Cardiac septum (tissue), 1 donor: ENCODE measurements at places on chromosomes 1 and 21. TPM values are rescaled to one million over a fixed set of nuclear protein-coding genes. Genes with fewer than 3 reads are reported as not detected.

Gene COA7
- total RNA-seq = 14.2 TPM

Gene TTLL10
- 0.22 TPM for total RNA-seq

Gene KRTAP21-2
- total RNA-seq = not detected

Gene HRNR
- not detected for total RNA-seq

Gene KCNJ9
- total RNA-seq = not detected

Gene DDX59
- 17.3 TPM for total RNA-seq

Gene IQGAP3
- total RNA-seq = 0.16 TPM

Gene DENND4B
- 42.7 TPM for total RNA-seq
